Karpas-422 (cell line): ENCODE measurements at places on chromosomes 16 and 17. TPM values are rescaled to one million over a fixed set of nuclear protein-coding genes. Genes with fewer than 3 reads are reported as not detected.

DNA sequence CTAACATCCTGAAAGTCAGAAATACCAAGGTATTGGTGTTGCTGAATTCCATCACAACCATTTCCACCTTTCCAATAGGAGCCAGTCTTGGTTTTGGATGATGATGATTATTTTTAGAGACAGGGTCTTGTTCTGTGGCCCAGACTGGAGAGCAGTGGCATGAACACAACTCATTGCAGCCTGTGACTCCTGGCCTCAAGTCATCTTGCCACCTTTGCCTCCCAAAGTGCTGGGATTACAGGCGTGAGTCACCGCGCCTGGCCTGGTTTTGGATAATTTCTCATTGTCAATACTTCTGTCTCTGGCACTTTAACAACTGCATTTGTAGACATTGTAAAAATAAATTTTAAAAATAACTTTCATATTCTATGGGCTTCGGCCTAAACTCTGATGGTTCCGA, 22.6 kb downstream of the STAT5B start:
- DNase-seq = no peak

DNA sequence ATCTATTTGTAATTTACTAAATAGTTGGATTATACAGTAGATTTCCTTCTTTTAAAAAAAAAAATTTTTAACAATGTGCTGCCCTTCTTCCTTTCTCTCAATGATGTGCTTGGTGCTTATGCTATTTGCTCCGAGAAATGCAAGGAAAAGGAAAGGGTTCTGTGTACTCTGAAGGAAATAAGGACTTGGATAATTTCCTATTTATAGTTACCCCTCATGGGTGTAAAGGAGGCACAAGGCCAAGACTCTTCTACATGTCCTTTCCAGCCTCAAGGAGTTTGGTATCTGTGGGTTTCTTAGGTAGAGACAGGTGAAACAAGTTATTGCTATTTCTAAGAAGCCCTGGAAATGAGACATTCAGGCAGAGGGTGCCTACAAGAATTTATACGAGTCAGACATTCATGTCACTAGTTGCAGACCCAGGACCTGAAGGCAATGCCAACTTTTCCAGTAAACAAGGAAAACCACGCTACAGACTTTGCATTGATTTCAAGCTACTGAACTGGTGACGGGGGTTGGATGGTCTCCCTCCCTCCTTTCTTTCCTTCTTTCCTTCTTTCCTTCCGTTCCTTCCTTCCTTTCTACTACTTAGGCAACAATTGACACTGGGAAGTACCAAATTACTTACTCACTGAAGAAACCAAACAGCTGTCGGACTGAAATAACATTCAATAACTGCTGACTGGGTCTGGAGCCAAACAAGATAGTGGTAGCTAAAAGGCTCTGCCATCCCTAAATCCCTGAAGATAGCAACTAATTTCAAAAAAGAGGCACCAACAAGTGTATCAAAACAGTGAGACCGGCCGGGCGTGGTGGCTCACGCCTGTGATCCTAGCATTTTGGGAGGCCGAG, 33.8 kb upstream of the GHDC start:
- peak; percentile 34 for DNase-seq

DNA sequence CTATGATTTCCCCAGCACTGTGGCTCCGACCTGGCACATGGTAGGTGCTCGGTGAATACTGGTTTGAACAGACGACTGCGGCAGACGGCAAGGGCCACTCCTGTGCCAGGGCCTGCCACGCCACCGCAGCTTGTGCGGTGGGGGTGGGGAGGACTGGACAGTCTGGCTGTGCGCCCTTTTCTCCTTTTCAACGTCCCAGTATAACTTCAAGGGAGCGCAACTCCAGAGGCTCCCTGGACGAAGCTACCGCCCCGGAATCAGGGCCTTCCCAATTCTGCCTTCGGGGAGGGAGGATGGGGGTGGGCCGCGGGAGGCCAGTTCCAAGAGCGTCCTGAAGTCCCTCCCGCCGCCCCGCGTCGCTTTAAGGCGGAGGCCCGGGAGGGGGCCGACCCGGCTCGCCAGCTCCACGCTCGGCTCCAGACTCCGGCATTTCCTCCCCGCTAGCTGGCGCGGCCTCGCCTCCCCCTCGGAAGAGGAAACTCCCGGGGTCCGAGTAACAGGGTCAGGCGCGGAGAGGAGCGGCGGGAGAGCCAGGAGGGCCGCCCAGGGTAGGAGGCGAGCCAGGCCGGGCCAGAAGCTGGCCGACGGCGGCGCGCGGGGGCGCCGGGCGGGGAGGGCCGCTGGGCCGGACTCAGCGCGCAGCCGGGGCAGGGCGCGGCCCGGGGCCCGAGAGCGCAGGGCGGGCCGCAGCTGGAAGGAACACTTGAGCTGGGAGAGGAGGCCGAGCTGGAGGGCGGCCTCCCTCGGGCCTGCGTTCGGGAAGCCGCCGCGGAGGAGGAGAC, at the start of gene ITPRIPL2:
Gene ITPRIPL2 (plus strand): TSS at position 388 of the 782 bp plus-strand sequence. CDS start 498 bp downstream, outside the sequence.
- no peak for DNase-seq

DNA sequence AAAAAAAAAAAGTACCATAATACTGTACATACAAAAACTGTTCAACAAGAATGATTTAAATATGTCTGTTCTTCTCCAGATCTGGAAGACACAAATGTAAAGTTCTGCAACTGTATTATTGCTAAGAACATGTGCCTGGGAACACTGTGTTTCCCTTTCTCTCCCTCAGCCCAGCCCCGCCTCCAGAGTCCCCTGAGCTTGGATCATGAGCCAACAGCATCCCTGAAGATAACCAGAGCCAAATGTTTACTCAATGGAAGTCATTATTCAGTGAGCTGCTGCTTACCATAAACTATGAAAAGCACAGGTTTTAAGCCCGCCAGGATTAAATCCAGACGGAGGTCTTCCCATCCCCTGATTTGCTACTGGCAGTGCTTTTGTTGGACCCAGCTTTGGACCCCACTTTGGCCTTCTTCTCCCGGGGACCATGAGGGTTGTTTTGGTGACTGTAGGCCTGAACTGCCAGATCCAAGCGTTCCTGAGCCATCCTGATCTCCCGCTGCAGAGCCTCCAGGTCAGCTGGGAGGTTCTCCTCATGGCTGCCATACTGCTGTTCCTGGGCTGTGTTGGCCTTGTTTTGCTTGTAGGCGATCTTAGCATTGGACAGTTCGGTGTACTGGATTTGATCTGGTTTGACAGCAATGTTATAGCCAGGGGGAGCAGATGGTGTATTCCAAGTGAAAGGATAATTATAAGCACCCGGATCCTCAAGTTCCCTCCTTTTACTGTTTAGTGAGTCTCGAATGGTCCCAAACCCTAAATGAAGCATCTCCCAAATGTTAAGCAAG, 25.6 kb downstream of the GJC1 start:
- no peak for DNase-seq

GRCh38 chr16:30356401-30357084, 1.4 kb upstream of the CD2BP2 start:
- no peak for DNase-seq

GRCh38 chr17:66450008-66450851, 147.8 kb downstream of the PRKCA start:
- DNase-seq = no peak

- no peak for DNase-seq
These were observed 20.3 kb upstream of the MC1R start for GRCh38 chr16:89898201-89898967.

DNA sequence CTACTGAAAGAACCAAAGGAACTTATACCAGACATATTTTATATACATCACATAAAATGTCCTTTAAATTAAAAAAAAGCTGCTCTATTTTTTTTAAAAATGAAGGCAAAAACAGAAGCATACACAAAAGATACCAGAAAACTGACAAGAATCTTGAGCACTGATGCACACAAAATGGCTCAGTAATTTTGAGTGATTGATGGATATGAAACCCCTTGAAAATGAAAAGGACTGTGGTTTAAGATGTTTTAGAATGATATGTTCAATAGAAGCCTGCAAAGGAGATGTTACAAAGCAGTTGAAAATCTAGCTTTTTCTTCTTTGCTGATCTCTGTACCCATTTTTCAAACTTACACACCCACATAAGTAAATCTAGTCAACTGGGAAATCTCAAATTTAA, 2.7 kb downstream of the C16orf87 start:
- DNase-seq = no peak

GRCh38 chr17:8237175-8237574, 10.7 kb downstream of the CTC1 start:
- no peak for DNase-seq

DNA sequence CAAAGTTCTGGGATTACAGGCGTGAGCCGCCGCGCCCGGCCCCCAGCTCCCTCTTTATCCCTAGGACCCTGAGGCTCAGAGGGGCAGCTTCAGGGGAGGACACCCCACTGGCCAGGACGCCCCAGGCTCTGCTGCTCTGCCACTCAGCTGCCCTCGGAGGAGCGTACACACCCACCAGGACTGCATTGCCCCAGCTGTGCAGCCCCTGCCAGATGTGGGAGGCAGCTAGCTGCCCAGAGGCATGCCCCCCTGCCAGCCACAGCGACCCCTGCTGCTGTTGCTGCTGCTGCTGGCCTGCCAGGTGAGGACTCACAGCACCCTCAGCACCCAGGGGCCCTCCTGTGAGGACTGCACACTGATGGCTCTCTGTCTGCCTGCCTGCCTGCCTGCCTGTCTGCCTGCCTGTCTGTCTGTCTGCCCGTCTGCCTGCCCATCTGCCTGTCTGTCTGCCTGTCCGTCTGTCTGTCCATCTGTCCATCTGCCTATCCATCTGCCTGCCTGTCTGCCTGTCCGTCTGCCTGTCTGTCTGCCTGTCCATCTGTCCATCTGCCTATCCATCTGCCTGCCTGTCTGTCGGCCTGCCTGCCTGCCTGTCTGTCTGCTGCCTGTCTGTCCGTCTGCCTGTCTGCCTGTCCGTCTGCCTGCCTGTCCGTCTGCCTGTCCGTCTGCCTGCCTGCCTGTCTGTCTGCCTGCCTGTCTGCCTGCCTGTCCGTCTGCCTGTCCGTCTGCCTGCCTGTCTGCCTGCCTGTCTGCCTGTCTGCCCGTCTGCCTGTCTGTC, 5.0 kb downstream of the GCGR start:
- DNase-seq = peak; percentile 76

DNA sequence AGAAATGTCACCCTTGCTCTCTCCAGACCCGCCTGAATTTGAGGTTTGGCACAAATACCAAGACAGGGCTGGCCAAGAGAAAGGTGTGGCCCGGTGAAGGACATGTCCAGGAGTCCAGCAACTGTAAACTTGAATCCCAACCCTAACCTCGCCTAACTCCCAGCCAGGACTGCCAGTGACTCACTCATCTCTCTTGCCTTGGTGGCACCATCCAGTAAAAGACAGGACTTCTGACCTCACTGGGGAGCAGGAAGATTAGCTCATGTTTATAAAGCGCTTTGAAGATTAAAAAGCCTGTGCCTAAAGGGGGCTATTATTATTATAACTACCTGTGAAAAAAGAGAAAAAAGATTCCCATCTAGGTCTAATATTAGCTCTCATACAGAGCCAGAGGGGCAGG, 335.3 kb downstream of the SOX9 start:
- no peak for DNase-seq

DNA sequence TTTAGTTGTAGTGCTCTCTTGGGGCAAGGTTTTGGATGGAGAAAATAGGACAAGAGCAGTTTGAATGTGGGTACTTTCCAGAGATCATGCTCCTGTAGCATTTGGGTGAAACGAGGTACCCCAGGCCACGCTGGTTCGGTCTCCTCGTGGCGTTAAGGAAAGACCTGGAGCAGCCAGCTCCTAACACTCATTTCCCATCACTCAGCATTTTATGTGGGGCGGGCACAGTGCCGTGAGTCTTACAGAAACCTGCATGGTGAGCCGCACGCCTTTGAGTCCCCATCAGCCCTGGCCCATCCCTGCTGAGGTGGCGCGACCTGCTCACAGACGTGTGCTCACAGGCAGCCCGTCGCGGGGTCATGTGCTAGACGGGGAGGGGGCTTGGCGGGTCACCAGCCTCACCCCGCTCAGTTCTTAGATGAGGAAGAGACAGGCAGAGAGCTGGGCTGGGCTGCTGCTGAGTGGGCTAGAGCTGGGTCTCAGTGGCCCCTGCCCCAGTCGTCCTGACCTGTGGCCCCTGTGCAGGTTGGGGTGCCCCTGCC, 37.3 kb downstream of the TBCD start:
- DNase-seq = no peak

DNA sequence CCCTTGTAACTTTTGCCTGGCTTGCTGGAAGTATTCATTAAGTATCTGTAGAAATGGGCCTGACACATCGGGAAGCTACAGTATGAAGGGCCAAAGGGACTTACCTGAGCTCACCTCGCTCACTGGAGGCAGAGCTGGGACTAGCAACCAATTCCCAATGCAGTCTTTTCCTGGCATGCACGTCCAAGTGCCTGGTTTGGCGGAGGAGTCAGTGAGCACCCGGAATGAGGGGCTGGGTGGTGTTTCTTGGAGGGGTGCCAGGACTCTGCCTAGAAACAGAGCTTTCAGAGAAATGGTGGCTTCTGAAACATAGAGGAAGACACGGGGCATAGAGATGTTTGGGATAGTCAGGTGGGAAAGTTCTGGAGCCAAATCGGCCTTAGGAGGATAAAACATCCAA, 18.4 kb upstream of the GPRC5C start:
- DNase-seq = no peak

DNA sequence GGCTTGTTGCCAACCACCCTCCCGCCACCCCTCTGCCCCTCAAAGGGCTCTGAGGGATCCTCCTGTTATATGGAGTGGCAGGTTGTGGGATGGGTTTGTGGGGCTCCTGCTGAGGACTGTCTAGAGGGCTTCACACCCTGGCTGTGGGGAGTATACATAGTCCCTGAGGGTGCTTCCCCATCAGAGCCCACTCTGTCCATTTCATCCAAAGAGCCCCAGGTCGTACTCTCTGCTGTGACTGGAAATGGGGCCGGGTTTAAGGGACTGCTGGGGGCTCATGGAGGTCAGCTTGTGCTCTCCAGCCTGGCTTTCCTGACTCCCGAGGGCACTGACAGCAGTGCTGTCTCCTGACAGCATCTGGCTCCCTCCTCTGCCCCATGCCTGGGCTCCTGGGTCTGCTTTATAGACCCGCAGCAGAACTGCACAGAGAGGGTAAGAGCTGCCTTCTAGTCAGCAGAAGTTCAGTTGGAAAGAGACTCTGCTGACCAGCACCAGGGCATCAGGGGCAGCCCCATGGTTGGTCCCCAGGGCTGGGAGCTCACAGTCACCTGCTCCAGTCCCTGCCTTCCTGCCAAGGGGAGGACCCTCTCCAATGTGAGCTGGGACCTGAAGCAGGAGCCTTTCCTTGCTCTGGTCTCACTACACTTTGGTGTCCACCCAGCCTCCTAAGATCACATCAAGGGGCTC, 17.8 kb upstream of the TNS4 start:
- DNase-seq = no peak

- no peak for DNase-seq
These were observed 6.3 kb downstream of the TBX2 start for GRCh38 chr17:61405686-61406536.

HOXB8 gene
- 4.2 TPM in 1 of 2 replicates, not detected in the other for total RNA-seq

C17orf78 gene
- total RNA-seq = not detected in 2 replicates

SHISA6 gene
- total RNA-seq = not detected in 2 replicates

CCL7 gene
- total RNA-seq = not detected in 2 replicates

HSD17B2 gene
- not detected in 2 replicates for total RNA-seq

CTRB1 gene
- not detected in 2 replicates for total RNA-seq

CYGB gene
- total RNA-seq = 0.07 TPM in 1 of 2 replicates, not detected in the other

ITGAD gene
- not detected in 2 replicates for total RNA-seq

SPEM1 gene
- total RNA-seq = not detected in 2 replicates

CAPNS2 gene
- not detected in 2 replicates for total RNA-seq
